ENCODE measurements at places on chromosomes 2 and 18.

DNA sequence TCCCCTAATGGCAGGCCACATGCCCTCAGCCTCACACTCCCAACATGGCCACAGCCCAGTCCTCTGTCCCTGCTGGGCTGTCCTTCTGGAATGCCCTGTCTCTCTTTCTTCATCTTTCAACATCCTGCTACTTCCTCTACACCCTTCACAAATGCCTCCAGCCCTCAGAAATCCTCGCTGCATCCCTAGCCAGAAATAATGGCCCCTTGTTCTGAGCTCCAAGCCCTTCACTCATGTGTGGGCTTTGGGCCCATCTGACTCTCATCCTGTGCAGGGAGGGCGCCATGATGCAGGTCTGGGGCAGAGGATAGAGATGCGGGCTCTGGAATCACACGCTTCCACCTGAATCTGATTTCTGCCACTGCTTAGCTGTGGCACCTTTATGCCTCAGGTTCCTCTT is 181.9 kb downstream of the TNS1 start:
- no peak for DNase-seq

GRCh38 chr2:127176371-127177311 is 43.5 kb downstream of the CYP27C1 start:
- DNase-seq, result peak; percentile 45

DNA sequence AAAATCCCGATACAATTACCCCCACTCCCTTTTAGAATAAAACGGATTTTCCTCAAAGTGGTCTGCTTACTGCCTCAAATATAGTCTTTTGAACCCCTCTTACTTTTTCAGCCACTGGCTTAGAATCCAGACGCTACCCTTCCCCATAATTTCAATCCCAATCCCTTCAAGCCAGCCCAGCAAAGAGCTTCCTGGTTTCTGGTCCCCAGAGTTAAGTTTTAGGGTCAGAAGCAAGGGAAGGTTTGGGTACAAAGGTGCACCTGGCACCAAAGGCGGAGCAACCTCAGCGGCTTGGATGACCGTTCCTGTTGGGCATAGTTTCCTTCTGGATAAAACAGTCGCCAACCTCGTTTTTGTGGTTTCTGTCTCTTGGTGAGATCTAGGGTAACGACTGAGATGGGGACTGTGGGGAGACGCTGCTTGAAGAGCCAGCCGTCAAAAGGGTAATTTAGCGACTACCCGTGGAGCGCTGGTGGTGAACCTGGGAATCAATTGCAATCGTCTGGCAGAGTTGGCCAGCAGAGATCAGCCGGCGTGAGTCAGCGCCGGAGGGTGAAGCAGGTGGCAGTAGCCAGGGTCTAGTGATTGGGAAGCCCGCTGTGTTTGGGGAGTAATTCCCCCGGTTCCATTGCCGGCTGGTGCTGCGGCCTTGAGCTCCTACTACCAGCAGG is 1.6 kb downstream of the FEV start:
- DNase-seq, result no peak

GRCh38 chr2:69034845-69035244 is 21.9 kb downstream of the ANTXR1 start:
- DNase-seq, result no peak

- no peak for DNase-seq
These were observed 86.0 kb downstream of the ABCA12 start for GRCh38 chr2:215052404-215052803.

- DNase-seq, result peak; percentile 88
These were observed 50.1 kb upstream of the IGFBP2 start for GRCh38 chr2:216583147-216583546.

DNA sequence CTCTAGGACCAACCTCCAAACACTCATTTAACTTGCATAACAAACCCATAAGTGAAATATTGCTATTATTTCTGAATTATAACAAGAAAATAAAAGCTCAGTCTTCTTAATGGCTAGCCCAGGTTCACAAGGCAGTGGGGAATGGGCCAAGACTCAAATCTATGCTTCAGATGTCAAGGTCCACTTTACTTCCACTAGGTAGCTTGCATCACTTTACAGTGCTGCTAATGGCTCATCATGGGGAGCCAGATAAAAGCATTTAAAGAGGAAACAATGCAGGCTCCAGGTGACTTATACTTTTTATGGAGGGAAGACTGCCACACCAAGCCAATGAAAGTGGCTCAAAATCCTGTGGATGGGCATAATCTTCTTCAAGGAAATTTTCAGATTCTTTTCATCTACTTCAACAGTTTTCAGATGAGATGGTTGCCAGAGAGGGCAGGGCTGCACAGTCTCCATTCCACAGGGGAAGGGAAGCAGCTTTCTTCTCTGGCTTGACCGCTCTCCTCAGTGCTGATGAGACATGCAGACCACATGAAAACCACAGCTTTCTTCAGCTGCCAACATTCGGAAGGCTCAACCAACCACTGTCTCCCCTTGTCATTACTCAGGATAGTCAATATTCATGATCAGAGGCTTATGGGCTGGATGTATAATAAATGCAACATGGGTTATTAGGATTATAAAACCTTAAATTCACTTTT is 361.9 kb upstream of the MEX3C start:
- no peak for DNase-seq

- DNase-seq, result no peak
These were observed 186.1 kb downstream of the TWIST2 start for GRCh38 chr2:239033801-239034560.

GRCh38 chr2:109030870-109031475 is 42.0 kb upstream of the EDAR start:
- no peak for DNase-seq

DNA sequence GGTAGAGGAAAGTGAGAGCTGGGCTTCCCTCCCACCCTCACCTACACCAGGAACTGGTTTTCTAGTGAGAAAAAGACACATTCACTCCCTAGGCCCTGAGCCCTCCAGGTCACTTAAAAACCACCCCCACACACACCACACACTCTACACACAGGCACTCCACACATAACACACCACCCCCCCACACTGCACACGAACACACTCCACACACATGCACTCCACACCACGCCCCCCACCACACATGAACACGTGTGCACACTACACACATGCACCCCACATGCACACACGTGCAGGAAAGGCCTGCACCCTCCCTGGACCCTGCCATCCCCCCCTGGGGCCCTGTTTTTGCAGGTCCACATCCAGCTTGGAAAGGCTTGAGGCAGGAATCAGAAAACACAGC is 67.6 kb downstream of the RALBP1 start:
- no peak for DNase-seq

- no peak for DNase-seq
These were observed 160.6 kb downstream of the AFF3 start for GRCh38 chr2:99981840-99982239.

- DNase-seq, result no peak
These were observed 16.6 kb downstream of the ADCY3 start for GRCh38 chr2:24903161-24904103.

- no peak for DNase-seq
These were observed 110.1 kb downstream of the GALR1 start for GRCh38 chr18:77359561-77360314.

- DNase-seq, result peak; percentile 32
These were observed 83.3 kb upstream of the POMC start for GRCh38 chr2:25251422-25252273.

DNA sequence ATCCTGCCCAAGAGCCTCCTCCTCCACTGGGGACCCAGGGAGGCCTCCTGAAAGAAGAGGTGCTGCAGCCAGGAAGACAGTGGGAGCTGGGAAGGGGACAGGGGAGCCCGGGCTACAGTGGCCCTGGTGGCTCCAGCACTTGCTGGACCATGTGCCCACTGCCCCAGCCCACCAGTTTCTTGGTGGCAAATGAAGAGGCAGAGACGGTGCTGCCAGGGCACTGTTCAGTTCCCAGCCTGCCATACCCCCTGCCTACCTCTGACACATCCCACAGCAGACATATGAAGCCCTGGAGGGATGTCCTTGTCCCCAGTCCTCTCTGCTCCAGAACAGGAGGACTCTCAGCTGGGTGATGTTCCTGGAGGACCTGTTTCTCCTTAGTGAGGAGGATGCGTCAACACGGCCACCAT is 3.7 kb downstream of the RAMP1 start:
- DNase-seq, result no peak

DNA sequence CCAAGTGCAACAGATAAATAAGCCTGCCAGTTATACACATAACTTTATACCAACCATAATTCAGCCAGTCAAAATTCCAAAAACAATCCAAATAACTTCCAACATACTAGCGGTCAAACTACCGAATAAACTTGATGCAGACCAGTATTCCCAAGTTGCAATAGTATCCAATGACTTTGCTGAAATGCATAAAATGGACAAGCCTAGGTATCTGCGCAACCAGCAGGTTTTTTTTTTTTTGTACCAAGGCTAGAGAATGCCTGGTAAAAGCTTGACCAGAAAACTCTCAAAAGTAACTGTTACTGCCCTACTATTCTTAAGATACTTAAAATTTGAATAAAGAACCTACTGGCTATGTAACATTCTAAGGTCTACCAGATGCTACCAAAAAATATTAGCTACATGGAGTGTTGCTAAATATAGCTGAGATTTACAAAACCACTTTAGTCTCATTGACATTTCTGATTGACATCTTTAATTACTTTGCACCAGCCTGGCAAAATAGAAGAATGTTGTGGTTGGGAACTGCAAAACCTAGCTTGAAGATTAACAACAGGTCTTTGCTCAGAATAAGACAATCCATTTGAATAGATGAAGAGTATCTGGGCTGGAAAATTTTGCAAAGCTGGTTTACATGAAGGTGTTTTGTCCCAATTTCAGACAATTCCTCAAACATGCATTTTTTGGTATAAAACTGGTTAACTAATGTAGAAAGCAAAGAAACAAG is 7.3 kb downstream of the SRSF7 start:
- DNase-seq, result no peak

GRCh38 chr2:120341977-120342376 is 4.0 kb upstream of the INHBB start:
- no peak for DNase-seq

GRCh38 chr2:227201771-227202170 is 37.3 kb downstream of the COL4A3 start:
- DNase-seq, result no peak

DNA sequence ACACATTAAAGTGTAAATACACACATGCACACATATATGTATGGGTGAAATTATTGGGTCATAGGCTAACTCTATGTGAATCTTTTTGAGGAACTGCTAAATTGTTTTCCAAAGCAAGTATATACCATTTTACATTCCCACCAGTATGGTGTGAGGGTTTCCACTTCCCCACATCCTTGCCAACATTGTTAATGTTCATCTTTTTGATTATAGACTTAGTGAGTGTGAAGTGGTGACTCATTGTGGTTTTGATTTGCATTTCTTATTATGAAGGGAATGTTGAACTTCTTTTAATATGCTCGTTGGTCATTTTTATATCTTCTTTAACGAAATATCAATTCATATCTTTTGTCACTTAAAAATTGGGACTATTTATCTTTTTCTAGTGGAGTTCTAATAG is 181.8 kb upstream of the GCFC2 start:
- DNase-seq, result no peak

- peak; percentile 31 for DNase-seq
These were observed 53.3 kb upstream of the SLC5A7 start for GRCh38 chr2:107932979-107933378.

DNA sequence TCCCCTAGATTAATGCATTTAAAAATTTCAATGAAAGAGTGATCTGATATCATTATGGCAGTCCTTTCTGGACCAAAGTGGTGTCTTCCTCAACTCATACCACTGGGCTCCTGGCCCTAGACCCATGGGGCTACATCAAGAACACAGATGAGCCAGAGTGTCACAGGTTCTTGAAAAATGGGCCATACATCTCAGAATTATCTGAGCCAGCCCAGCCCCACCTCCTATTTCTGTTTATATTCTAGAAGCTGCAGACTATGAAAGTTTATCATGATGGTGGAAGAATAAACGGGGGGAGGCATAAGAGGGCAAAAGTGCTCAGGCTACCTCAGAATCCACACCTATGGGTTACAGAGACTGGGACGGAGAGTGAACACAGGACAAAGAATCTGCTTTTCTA is 120.6 kb upstream of the TACR1 start:
- DNase-seq, result no peak

DNA sequence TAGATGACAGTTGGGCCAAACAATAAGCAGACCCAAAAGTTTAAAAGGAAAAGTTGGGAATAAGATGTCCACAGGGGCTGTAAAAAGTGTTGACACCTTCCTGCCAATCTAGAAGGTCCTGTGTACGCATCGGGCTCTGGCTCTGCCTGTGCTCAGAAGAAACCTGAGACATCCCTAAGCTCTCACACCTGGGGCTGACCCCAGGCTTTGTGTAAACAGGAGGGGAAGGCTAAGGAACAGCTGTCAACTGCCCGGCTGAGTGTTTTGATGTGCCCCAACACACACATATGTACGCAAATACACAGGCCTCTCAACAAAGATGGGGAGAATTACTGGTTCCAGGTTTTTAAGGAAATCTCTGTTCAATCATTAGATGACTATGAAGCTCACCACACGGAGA is 59.5 kb downstream of the TMEM131 start:
- DNase-seq, result no peak

DNA sequence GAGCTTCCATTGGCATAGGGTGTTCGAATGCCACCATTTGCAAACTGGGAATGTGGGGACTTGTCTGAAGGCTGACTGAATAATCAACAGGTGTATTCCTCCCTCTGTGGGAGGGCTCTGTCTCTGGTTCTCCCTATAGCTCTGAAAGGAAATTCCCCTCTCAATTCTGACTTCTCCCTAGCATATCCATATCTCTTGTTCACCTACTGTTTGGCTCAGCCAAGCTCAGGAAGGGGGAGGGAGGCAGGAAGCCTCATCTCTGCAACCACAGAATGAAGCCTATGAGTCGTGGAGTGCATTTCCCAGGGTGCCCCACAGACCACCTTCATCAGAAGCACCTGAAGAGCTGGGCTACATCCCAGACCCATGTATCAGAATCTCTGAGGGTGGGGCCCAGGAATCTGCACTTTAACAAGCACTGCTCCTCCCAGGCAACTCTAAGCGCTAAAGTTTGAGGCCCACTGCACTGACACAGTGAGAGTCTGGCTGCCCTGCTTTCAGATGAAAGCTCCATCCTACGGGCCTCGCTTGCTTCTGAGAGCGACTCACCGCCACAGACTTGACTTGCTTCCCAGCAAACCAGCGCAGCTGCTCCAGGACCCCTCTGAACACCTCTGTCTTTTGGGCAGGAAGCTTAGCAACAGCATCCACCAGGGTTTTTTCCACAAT is 32.0 kb downstream of the XDH start:
- peak; percentile 64 for DNase-seq

GRCh38 chr2:23793476-23793875 is 133.4 kb downstream of the ATAD2B start:
- DNase-seq, result no peak

- peak; percentile 12 for DNase-seq
These were observed 6.9 kb downstream of the MBD5 start for GRCh38 chr2:148027822-148028221.

GRCh38 chr2:48209214-48209885 is 303.1 kb upstream of the FBXO11 start:
- peak; percentile 70 for DNase-seq

GRCh38 chr2:220460257-220460985 is 833.0 kb downstream of the SLC4A3 start:
- no peak for DNase-seq

- peak; percentile 10 for DNase-seq
These were observed 43.9 kb upstream of the NEMP2 start for GRCh38 chr2:190578158-190579057.

GRCh38 chr2:8606226-8606625 is 75.6 kb upstream of the ID2 start:
- DNase-seq, result no peak

- no peak for DNase-seq
These were observed 63.9 kb upstream of the TUBA3E start for GRCh38 chr2:130261970-130262760.
